Osteoblast (primary cell): ENCODE measurements at places on chromosomes 5 and 9. TPM values are rescaled to one million over a fixed set of nuclear protein-coding genes. Genes with fewer than 3 reads are reported as not detected.

GRCh38 chr5:56683281-56683680 is 132.1 kb upstream of the MAP3K1 start:
- no peak for DNase-seq

DNA sequence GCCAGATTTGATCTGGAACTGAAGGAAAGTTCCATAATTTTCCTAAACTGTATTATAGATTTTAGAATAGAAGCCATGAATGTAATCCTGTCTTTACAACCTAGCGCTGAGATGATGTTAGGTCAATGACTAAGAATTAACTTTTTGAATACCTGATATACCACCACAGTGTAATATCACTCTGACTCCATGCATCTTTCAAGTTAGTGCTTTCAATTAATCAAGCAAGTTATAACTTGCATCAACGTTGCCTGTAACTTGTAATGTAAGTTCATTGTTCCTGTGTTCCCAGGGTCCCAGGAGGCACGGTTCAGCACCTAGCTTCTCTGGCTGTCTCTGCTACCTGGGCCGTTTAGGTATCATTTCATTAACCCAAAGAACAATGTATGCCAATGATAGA is 139.3 kb downstream of the CSNK1G3 start:
- no peak for DNase-seq

DNA sequence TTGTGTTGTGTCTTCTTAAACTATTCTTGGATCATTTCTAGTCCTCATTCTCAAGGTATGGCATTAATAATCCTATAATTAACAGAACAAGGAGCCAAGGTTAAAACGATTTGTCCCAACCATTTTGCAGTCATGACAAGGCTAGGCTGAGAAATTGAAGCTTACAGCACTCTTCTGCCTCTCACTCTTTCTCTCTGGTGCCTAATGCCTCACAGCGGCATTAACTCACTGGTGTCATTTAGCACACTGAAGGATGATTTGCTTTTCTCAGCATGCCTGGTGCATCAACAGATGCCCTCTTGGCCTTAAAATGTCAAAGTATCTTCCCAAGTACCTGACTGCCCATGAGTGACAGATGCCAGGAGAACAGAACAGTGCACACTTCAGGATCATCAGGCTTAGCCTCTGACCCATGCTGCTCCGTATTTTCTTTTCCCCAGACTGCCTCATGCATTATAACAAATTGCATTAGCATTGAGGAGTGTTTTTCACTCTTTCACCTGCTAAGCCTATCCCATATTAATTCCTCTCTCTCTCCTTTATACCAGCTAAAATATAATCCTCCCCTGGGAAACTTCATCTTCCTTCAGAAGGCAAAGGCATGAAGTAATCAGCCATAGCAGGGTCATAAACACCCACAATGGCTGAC is 61.1 kb upstream of the SV2C start:
- no peak for DNase-seq

GRCh38 chr5:16366491-16366890 is 99.1 kb downstream of the ZNF622 start:
- DNase-seq, result no peak

- DNase-seq, result no peak
These were observed 113.7 kb downstream of the TRIO start for GRCh38 chr5:14256756-14257393.

DNA sequence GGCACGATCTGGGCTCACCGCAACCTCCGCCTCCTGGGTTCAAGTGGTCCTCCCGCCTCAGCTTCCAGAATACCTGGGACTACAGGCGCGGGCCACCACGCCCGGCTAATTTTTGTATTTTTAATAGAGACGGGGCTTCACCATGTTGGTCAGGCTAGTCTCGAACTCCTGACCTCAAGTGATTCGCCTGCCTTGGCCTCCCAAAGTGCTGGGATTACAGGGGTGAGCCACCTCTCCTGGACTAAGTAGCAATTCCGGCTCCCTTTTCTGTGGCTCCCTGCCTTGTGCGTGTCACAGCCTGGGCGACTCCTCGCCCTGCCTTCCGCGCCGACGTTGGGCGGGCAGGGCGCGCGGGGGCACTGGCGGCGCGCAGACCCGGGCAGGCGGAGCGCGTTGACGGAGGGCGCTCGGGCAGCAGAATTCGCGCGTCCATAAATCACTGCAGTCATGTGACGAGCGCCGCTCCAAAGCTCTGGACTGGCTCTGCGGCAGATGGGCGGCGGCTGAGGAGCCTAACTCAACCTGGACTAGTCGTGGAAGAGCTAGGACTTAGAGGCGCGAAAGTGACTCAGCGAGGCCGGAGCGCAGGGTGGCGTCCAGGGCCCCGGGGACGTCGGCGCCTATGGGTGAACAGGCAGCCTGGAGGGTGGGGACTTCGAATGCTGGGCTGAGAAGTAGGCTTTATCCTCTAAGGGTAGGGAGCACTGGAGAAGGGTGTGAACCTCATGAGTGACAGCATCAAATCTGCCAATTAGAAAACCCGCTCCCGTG is 1.4 kb upstream of the CIZ1 start:
- peak; percentile 97 for DNase-seq

The PCDHGA2 gene
- 2.7 and 2.9 TPM in 2 replicates for total RNA-seq

- DNase-seq, result no peak
These were observed 26.9 kb upstream of the LTC4S start for GRCh38 chr5:179766726-179767455.

The PCDHA2 gene
- total RNA-seq, result under 0.01 and 0.29 TPM in 2 replicates

The LECT2 gene
- total RNA-seq, result not detected in 2 replicates

DNA sequence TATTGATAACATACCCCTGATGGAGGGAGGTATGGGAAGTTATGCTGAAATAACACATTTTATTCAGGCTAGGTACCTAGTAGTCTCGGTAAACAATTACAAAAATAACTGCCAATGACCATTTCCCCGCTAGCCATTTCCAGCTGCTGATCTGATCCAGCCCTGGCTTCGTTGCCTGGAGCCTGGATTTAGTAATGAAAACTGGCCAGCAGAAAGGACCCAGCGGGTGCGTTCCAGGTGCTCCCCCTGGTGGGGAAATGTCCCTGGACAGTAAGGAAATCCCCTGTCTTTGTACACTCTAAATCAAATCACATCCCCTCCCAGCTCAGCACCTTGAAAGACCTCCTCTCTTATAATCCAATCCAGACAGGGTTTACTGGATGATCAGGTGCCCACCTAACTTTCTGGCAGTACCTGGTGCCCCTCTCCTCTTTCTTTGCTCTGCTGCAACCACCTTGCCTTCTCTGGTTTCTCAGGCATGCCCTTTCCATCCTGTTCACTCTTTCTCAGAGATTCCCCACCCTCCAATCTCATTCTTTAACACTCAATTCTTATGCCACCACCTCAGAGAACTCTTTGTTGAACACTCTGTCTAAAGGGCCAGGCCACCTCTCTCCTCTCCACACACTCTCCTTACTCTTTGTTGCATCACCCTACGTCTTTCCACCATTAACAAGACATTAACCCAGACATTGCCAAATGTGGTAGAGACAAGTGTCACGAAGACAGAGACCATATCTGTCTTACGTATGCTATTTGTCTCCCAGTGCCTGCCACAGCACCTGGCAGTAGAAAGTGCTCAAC is 50.1 kb upstream of the SMAD5 start:
- peak; percentile 78 for DNase-seq

- DNase-seq, result no peak
These were observed 191.8 kb downstream of the SLF1 start for GRCh38 chr5:94810281-94810680.

DNA sequence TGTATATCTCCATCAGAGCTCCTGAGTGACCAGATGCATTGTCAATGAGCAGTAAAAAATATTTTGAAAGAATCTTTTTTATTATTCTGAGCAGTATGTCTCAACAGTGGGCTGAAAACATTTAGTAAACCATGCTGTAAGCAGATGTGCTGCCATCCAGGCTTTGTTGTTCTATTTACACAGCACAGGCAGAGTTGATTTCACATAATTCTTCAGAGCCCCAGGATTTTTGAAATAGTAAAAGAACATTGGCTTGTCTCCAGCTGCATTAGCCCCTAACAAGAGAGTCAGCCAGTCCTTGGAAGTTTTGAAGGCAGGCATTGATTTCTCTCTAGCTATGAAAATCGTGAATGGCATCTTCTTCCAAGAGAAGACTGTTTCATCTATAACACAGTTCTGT is 25.2 kb upstream of the ENTREP1 start:
- no peak for DNase-seq

DNA sequence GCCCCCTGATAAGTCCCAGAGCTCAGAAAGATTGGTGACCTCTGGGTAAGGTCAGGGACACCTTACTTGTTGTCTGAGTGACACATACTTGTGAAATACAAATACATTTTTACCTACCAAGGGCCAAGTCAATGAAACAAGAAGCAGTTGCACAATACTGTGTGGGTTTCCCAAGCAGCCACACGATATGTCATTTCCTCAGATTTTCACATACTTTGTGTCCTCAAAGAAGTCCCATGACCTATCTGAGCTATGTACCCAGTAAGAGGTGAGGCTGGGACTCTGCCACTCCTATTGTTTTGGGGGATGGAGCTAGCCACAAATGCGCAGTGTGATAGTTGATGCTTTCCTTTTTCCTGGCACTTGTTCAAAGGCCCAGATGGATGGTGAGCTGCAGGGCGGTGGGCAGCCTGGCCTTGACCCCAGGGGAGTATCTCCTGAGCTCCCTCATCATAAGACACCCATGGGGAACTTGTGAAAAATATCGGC is 4.8 kb upstream of the SLC25A51 start:
- DNase-seq, result peak; percentile 60

The DBN1 gene
- total RNA-seq, result 121 and 139 TPM in 2 replicates

DNA sequence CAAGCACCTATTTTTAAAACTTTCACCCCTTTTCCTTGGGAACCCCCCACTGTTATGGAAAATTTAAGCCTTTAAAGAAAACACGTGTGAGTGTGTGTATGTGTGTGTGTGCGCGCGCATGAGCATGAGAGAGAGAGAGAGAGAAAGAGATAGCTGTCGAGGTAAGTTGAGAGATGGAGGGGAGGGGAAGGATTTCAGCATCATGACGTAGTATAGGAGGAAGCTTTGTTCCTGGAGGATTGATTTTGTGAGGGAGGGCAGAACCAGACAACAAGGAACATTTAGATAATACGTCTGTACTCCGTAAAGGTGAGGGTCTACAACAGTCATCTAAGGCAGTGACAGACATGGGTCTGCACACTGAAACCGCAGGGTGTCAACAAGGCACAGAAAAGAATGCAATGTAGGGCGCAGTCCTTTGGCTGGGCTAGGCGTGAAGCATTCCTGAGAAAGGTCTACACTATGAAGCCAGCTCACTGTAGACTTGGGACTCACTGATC is 227.7 kb downstream of the SMARCA2 start:
- no peak for DNase-seq

The RAB3C gene
- not detected in 2 replicates for total RNA-seq

- no peak for DNase-seq
These were observed 2.1 kb downstream of the PCDHGA7 start for GRCh38 chr5:141384471-141385267.

- DNase-seq, result no peak
These were observed 34.9 kb downstream of the LURAP1L start for GRCh38 chr9:12809720-12810119.

The GABBR2 gene
- total RNA-seq, result under 0.01 and 0.88 TPM in 2 replicates

DNA sequence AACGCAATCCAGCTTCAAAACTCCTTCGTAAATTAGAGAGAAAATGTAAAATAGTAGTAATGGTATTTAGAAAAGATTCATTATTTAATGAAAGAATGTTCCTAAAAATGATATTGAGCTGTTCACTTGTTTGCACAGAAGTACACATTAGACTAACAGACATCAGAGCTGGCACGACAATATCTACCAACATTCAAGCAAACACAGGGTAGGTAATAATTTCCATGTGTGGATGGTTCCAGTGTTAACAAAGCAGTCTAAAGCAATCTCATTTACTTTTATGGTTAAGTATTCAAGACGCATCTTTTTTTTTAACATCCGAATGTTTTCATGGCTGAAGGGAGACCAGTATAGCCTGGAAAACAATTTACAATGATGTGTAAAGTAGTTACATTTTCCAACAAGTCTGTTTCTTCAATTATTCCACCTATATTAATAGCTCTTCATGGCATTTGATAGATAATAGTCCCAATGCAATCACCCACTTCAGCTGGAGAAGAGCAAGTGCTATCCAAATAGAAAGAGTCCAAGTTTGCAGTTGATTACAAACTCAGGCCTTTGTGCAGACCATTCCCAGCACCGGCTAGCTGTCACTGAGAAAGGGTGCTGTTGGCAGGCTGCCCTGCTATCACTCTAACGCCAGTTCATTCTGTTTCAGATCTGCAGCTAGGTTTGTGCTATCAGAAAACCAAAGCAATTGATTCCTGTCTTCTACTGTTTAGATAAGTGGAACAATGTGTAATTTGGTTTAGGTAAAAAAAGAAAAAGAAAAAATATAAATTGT is 458.8 kb downstream of the DTWD2 start:
- no peak for DNase-seq

GRCh38 chr5:73727470-73727869 is 101.5 kb downstream of the ARHGEF28 start:
- no peak for DNase-seq

The CMYA5 gene
- total RNA-seq, result 2.1 and 2.2 TPM in 2 replicates

The RPL35 gene
- 1,644 and 1,645 TPM in 2 replicates for total RNA-seq

DNA sequence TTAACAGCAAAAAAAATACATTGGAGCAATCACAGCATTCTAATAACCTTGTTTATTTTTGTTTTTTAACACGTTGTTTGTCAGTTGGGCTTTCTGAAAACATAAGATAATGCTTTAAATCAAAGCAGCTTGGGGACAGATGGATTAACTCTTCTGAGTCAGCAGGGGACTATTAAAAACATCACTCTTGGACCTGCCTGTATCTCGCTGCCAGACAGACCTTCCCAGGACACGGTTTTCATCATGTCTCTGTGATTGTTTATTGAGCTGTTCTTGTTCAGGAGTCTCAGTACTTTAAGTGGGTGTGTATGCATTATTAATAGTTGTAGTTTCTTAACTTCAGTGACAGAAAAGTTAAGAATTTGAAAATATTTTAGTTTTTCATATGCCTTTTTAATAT is 173.2 kb downstream of the SH3GL2 start:
- DNase-seq, result no peak

DNA sequence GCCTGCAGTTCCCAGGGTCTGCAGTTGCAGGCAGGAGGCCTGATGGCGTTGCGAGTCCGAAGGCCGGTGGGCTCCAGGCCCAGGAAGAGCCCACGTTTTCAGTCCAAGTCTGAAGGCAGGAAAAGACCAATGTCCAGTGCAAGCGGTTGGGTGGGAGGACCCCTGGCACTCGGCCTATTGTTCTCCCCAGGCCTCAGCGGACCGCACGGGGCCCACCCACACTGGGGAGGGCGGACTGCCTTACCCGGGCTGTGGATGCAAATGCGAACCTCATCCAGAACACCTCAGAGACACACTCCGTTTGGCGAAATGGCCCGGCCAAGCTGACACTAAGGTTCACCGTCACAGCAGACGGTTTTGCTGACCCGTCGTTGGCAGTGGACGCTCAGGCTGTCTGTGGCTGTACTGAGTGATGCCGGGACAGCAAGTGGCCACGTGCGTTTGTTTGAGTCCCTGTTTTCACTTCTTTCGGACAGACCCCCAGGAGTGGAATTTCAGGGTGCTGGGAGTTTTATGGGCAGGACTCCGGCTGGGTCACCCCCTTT is 10.2 kb upstream of the SEC16A start:
- DNase-seq, result no peak

GRCh38 chr5:125536582-125536981 is 790.1 kb upstream of the ZNF608 start:
- DNase-seq, result peak; percentile 15

GRCh38 chr5:123037104-123037418 is 536 bp upstream of the PPIC start:
- DNase-seq, result no peak

- DNase-seq, result no peak
These were observed 142.3 kb downstream of the TSSK1B start for GRCh38 chr5:113292462-113292861.
